ENCODE measurements at places on chromosomes 13 and 19. TPM values are rescaled to one million over a fixed set of nuclear protein-coding genes. Genes with fewer than 3 reads are reported as not detected.

Gene ZNF761
- total RNA-seq = 16.1 TPM

Gene SHISA2
- total RNA-seq = 0.07 TPM

Gene TEX29
- 1.1 TPM for total RNA-seq

Gene DNAAF3
- total RNA-seq = 0.46 TPM

Gene TLE6
- total RNA-seq = 6.0 TPM

Gene ZNF414
- total RNA-seq = 25.7 TPM

Gene KLF1
- 0.19 TPM for total RNA-seq

Gene IGFL2
- not detected for total RNA-seq

Gene MAST1
- total RNA-seq = 6.0 TPM

Gene UBE2L5
- not detected for total RNA-seq

Gene ETV2
- 2.5 TPM for total RNA-seq

Gene TMPRSS9
- not detected for total RNA-seq

Gene DHDH
- 3.6 TPM for total RNA-seq

Gene ZNF560
- total RNA-seq = 0.96 TPM

Gene PRRG2
- total RNA-seq = 1.1 TPM

Gene ACER1
- total RNA-seq = not detected

Gene ODAD3
- 0.16 TPM for total RNA-seq

Gene VMAC
- total RNA-seq = 8.7 TPM

Gene COLGALT1
- 46.3 TPM for total RNA-seq

Gene SHD
- not detected for total RNA-seq

Gene MFSD12
- total RNA-seq = 50.8 TPM

Gene ZNF99
- total RNA-seq = not detected

Gene PTGIR
- total RNA-seq = 47.1 TPM

Gene CYP2F1
- not detected for total RNA-seq

Gene TMEM238
- 11.7 TPM for total RNA-seq

Gene EDNRB
- total RNA-seq = not detected

Gene MCEMP1
- not detected for total RNA-seq

Gene CDK8
- total RNA-seq = 25.1 TPM

Gene DIS3
- 51.7 TPM for total RNA-seq

Gene GPR108
- 130 TPM for total RNA-seq

Gene ITM2B
- total RNA-seq = 111 TPM

Gene NOP53
- total RNA-seq = 415 TPM

Gene FAM32A
- total RNA-seq = 49.5 TPM

Gene MEDAG
- 0.09 TPM for total RNA-seq

Gene CYP4F2
- total RNA-seq = not detected

Gene PSG4
- not detected for total RNA-seq

Gene CEACAM7
- total RNA-seq = not detected

Gene ZNF700
- 16.0 TPM for total RNA-seq

Gene CGB3
- not detected for total RNA-seq

Gene TSEN34
- total RNA-seq = 17.5 TPM

Gene PRX
- 3.7 TPM for total RNA-seq

Gene IPO5
- 169 TPM for total RNA-seq

Gene PRSS57
- total RNA-seq = 0.22 TPM

Gene SARS2
- total RNA-seq = 21.1 TPM

Gene APLP1
- 2.4 TPM for total RNA-seq

Gene MUC16
- 0.05 TPM for total RNA-seq

Gene NECTIN2
- 3.3 TPM for total RNA-seq

Gene CACNA1A
- 0.34 TPM for total RNA-seq

Gene PPP6R1
- 202 TPM for total RNA-seq

Gene FCER2
- total RNA-seq = 7.7 TPM

Gene TLE2
- 16.5 TPM for total RNA-seq

Gene ZNF296
- 5.1 TPM for total RNA-seq

Gene EEF1AKMT1
- total RNA-seq = 10.3 TPM

Gene LIM2
- 2.0 TPM for total RNA-seq

Gene TEX26
- not detected for total RNA-seq

Gene ERICH4
- total RNA-seq = not detected

Gene ZNF527
- 4.2 TPM for total RNA-seq

Gene C1QTNF9B
- not detected for total RNA-seq

Measured in activated T-cell treated with anti-CD3 and anti-CD28 coated beads, Interleukin-2, amount 50 U/mL, for 72 hours (primary cell).